MV-4-11 (cell line): ENCODE measurements at places on chromosomes 2 and 18.

DNA sequence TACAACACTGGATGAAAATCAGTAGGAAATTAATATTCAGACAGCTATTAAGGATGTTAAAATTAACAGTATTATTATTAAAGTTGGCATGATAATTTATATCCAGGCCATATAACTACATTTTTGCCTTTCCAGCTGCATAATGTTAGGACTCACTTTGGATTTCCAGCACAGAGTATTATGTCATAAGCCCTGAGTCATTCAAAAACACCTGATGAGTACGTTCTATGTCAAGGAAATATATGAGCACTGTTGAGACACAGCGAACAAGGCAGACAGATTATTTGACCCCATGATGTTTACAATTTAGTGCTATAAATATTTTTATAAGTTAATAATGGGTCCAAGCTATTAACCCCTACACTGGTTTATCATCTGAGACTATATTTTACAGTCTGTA, 59.8 kb upstream of the RIT2 start:
- DNase-seq, result no peak

DNA sequence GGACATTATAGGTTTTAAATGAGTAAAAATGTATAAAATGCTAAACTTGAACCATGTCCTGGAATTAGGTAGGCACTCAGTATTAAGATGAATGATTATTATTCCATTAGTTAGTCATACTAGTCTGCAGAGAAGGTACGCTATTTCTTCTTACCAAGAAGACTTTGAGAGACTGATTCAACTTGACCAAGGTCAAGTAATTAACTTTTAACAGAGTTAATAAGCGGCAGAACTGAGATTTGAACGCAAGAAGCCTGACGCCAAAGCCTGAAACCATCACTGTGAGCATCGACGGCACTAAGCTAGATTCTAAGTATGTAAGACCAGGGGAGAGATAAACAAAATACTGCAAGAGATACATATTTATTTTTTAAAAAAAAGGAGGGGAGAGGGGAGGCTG, 2.6 kb downstream of the EVA1A start:
- DNase-seq, result no peak

- DNase-seq, result peak; percentile 21
Observed at GRCh38 chr18:46034230-46034629, 37.8 kb downstream of the PSTPIP2 start.

DNA sequence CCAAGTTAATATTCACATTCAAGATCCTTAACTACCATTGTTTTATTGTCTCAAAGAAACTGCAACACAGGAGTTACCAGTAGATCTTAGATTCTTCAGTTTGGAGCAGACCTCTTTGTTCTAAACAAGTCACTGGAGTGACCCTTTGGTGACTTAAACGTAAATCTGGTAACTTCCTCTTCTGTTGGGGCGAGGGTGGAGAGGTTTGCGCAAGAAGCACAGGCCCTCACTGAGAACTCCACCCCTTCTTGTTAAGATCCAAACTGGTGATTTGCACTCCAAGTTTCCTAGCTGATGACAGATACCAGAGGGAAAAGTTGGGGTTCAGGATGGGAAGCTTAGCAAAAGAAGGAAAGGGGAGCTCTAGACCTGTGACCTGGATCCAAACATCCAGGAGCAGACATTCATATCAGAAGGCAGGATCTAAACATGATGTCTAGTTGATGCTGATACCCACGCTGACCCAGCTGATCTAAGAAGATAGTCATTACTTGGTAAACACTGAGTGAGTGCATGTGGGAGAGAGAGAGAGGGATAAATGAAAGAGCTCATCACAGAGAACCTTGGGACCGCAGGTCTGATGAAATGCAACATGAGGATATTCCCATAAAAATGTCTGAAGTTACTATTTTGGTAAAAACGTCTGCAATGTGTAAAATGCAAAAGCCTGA, 256.0 kb downstream of the CDH20 start:
- DNase-seq, result peak; percentile 88

DNA sequence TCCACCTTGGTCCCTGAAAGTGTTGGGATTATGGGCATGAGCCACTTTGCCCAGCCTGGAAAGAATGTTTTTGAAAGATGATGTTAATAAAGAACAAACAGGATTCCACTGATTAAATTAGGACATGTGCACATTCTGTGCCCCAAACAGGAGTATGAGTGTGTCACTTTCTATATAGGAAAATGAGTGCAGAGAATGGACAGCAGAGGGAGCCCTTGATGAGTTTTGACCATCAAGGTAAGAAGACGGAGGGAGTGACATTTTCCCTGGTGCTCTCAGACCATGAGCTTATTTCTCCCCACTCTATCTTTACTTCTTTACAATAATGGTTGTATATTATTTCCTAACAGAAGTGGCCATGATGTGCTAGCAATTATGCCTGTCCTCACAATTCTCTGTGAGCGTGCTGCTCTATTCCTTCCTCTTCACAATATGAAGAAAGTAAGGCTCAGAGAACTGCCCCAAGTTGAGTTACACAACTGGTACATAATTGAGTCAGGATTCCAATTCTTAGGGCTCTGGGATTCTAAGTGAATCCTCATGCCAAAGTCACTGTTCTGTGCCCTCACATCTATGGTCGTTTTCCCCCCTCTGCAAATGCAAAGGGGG, 20.6 kb downstream of the RPL37A start:
- peak; percentile 73 for DNase-seq

DNA sequence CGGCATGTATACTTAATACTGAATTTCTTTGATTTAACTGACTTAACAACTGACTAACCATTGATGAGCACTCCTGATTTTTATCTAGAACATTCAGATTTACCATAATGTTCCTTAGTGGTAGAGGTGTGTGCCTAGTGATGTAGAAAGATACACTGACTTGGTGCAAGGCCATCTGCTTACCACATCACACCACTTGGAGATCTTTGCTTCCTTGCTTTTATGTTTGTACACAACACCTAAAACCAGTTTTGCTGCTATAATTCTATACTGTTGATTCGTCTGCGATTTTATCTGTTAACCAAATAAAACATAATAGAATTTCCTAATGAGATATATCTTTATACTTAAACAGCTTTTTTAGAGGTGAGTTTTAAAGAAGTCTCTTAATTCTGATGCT, 3.9 kb upstream of the FARP2 start:
- no peak for DNase-seq

GRCh38 chr2:169158874-169159273, 89.5 kb downstream of the DHRS9 start:
- no peak for DNase-seq

DNA sequence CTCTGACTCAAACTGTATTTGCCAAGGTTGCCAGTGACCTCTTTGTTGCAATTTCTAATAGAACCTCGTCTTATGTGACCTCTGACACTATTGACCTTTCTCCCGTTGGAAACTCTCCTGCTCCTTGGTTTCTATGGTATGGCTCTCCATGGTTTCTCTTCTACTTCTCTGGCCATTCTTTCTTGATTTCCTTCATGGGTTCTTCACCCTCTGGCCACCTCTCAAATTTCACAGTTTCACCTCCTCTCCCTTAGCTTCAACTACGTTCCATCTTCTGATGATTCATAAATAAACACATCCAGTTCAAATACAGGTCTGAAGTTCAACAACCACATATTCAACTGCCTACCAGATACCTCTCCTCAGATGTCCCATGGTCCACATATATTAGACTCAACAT, 109.5 kb downstream of the CACNB4 start:
- DNase-seq, result no peak

DNA sequence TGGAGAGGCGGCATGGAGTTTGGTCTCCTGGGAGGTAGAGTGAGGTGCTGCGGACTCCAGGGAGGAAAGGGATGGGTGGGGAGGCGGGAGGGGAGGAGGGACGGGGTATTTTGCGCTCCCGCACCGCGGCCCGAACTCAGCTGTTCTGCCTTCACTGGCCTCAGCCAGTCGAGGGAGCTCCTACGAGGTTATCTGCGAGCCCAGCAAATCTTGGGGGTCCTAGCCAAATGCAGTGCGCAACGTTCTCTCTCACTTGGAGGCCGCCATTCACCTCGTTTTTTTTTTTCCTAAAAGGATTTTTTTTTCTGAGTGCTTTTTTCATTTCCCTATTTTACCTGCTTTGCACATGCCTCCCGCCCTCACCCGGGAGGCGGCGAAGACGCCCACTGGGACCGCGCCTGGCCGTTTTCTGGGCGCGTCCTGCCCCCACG, 877 bp upstream of the BCL2L11 start:
- DNase-seq, result peak; percentile 63

- peak; percentile 93 for DNase-seq
Observed at GRCh38 chr2:195561116-195561921, 95.7 kb upstream of the SLC39A10 start.

- no peak for DNase-seq
Observed at GRCh38 chr2:197219636-197220035, 90.9 kb downstream of the ANKRD44 start.

GRCh38 chr2:209661286-209661894, 110.2 kb upstream of the UNC80 start:
- DNase-seq, result no peak

DNA sequence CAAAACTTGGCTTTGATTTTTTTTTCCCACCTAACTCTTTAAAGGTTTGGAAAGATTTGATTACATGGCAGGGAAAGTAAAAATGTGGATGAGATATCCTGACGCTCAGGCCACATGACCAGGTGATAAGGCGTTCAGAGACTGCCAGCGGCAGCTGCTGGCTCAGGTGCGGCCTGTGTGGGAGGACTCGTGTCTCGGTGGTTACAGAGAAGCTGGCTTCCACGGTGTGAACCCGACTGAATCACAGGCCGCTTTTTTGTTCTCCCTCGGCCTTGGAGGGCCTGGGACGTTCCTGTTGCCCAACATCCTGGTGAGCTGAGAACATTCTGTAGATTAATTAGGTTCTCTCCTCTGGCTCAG, 124.2 kb upstream of the ZNF516 start:
- peak; percentile 64 for DNase-seq

DNA sequence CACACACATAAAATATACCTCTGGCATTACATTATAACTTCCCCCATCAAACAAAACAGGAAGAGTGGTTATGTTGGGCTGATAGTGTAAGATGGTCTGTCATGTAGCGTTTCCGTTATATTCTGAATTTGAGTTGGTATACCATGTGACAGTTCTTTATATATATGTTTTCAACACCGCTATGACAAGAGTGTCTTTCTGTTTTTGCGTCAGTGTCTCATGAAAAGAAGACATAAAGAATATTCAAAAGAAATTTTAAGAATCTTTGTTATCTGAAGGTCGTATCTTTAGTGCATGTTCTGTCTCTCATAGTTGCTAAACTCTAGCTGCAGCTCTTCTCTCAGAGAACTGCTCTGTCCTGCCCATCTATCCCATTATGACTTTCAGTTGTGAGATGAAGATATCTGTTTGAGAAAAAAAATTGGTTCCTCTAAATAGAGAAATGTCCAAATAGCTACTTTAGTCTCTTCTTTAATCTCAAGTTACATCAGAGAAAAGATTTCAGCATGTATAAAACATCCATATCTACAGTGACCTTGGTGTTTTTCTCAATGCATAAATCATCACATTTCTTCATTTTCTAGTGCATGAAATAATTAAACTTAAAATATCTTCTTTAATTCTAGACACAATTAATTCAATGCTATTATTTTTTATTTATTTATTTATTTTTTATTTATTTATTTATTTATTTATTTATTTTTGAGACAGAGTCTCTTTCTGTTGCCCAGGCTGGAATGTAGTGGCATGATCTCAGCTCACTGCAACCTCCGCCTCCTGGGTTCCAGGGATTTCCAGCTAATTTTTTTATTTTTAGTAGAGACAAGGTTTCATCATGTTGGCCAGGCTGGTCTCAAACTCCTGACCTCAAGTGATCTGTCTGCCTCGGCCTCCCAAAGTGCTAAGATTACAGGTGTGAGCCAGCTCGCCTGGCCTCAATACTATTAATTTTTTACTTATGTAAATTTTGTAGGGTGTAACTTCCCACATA, 24.3 kb upstream of the PSME4 start:
- peak; percentile 70 for DNase-seq
